ENCODE measurements at places on chromosomes 6 and 20. TPM values are rescaled to one million over a fixed set of nuclear protein-coding genes. Genes with fewer than 3 reads are reported as not detected.

- peak; percentile 28 for DNase-seq
These were observed 108.2 kb upstream of the NFATC2 start for GRCh38 chr20:51650685-51651134.

DNA sequence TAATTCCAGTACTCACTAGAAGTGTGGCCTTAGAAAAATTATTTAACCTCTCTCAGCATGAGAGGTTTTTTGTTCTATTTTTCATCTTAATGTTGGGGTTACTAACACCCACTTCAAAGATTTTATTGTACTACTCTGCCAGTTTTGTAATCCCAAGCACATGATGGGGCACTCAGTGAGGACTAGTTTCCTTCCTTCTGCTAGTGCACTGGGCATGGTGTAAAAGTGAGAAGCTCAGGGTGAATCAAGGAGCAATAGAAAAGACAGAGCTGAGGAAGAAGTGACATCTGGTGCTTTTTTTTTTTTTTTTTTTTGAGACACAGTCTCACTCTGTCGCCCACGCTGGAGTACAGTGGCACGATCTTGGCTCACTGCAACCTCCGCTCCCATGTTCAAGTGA lies 439.4 kb upstream of the ARID1B start:
- DNase-seq = no peak

The MYBL2 gene
- total RNA-seq = 18.2 TPM

GRCh38 chr6:118198746-118199145 lies 291.7 kb downstream of the SLC35F1 start:
- no peak for DNase-seq

DNA sequence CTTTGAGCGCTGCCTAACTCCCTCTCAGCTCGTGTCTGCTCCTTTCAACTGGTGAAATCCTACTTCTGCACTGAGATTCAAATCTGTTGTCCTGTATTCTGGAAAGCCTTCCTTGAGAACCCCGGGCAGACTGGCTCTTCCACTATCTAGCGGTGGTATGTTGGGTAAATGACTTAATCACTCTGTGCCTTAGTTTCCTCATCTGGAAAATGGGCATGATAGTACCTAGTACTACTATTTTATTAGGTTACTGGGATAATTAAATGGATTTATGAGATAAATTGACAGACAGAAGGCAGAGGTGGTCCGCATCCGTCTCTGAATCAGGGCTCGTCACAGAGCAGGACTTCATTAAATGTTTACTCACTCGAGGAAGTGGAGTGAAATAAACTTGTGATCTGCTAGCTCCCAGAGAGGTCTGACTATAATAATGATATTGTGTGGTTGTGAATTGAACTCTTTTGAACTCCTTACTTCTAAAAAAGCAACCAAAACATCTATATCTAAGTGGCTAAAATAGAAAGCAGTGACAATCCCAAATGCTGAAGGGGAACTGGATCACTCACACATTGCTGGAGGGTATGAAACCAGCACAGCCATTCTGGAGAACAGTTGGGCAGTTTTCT lies 26.6 kb downstream of the PPP1R16B start:
- no peak for DNase-seq

GRCh38 chr6:55819811-55820210 lies 55.6 kb downstream of the BMP5 start:
- DNase-seq = no peak

DNA sequence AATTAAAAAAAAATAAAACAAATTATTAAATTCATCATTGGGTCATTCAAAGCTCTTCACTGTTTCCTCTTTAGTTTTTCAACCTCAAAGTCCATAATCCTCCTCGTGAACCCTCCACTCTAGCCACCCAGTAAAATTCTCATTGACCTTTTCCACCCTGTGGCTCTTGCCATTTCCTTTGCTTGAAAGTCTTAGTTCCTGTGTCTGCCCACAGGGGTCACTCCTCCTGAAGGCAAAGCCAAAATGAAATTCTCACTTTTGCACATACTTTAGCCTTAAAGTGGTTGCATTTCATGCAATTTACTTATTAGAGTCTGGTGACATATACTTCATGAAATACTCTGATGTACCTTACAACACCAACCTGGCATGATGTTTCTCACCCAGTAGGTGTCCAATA lies 263.7 kb downstream of the BMP2 start:
- DNase-seq = no peak

The PPP1R16B gene
- not detected for total RNA-seq

The TSBP1 gene
- total RNA-seq = not detected

DNA sequence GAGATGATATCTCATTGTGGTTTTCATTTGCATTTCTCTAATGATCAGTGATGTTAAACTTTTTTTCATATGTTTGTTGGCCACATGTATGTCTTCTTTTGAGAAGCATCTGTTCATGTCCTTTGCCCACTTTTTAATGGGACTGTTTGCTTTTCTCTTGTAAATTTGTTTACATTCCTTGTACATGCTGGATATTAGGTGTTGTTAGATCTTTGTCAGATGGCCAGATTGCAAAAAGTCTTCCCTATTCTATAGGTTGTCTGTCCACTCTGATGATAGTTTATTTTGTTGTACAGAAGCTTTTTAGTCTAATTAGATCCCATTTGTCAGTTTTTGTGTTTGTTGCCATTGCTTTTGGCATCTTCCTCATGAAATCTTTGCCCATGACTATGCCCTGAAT lies 172.4 kb downstream of the TBC1D32 start:
- DNase-seq = no peak

The CRISP3 gene
- total RNA-seq = not detected

DNA sequence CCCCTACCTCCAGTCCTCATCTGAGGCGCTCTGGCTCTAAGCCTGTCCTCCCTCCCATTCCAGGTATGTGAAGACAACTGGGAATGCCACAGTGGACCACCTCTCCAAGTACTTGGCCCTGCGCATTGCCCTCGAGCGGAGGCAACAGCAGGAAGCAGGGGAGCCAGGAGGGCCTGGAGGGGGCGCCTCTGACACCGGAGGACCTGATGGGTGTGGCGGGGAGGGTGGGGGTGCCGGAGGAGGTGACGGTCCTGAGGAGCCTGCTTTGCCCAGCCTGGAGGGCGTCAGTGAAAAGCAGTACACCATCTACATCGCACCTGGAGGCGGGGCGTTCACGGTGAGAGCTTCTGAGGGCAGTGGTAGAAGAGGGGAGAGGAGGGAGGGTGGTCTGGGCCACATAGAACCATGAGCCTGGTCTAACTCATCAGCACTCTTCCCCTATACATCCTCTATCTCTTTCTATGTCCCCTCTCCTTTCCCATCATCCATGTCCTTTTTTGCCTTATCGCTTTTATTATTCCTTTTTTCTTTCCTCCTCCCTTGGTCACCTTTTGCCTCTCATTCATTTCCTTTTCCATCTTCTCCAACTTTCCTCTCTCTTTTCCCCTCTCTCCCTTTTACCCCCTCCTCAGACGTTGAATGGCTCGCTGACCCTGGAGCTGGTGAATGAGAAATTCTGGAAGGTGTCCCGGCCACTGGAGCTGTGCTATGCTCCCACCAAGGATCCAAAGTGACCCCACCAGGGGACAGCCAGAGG lies 3.5 kb downstream of the RING1 start:
- DNase-seq = no peak

DNA sequence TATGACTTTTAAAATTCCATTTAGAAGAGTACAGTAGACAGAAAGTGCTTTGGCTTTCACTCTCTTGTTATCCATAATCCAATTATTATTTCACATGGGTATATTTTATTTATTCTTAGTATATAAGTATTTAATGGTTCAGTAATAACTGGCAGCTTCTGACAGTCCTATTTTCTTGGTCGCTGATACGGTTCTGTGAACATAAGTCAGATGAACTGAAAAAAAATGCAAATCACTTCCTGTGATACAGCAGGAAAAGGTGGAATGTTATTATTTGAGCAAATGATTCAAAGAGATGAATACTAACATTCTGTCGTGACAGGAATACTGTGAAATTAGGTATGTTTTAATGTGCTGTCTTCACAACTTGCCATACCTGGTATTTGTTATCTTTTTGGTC lies 132.3 kb downstream of the ARHGAP18 start:
- DNase-seq = no peak

GRCh38 chr6:98925831-98926230 lies 21.9 kb downstream of the FBXL4 start:
- no peak for DNase-seq

- DNase-seq = no peak
These were observed 26.1 kb upstream of the CD83 start for GRCh38 chr6:14091339-14091978.
